Endothelial cell of umbilical vein (primary cell): ENCODE measurements at places on chromosomes 2 and 18. TPM values are rescaled to one million over a fixed set of nuclear protein-coding genes. Genes with fewer than 3 reads are reported as not detected.

The MAPK4 gene
- total RNA-seq = not detected in 2 replicates

The SYT4 gene
- not detected in 2 replicates for total RNA-seq

The NTSR2 gene
- not detected in 2 replicates for total RNA-seq

The L3MBTL4 gene
- 0.18 and 0.80 TPM in 2 replicates for total RNA-seq

The CHRNG gene
- not detected in 2 replicates for total RNA-seq

The ASB3 gene
- total RNA-seq = 14.2 and 20.5 TPM in 2 replicates

The ERBB4 gene
- 0.27 and 0.74 TPM in 2 replicates for total RNA-seq

The DRC1 gene
- total RNA-seq = 0.21 and 0.44 TPM in 2 replicates

The OTOF gene
- total RNA-seq = 0.16 and 0.22 TPM in 2 replicates

DNA sequence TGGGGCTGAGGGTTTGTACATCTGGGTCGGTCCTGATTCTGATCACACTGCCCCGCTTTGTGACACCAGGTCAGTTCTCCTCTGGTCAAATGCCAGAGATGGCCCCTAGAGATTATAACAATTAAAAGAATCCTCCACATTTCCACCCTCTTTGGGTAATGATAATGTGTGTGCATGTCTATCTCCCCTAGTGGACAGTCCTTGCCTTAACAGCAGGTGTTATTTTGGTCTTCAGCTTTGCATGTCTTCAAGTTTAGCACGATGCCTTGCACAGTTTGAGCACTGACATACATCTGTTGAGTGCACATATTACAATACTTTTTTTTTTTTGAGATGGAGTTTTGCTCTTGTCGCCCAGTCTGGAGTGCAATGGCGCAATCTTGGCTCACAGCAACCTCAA, 25.7 kb upstream of the COX7A2L start:
- no peak for DNase-seq

DNA sequence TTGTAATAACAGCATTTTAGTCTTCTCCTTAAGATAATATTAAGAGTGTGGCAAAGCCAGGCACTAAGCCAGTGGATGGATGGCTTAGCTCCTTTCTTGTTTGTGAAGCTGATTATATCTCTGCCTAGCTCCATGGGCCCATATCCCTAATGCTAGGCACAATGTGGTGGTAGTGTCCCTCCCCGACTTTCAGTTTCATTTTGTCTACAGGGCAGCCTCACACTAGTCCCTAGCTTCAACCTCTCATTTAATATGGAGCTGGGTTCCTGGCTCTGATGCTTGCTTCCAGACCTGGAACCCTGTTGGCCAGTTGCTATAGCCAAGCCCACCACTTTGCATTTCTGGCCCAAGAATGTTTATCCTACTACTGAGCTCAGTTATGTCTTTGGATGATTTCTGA, 437.0 kb upstream of the MEIS1 start:
- DNase-seq = no peak

DNA sequence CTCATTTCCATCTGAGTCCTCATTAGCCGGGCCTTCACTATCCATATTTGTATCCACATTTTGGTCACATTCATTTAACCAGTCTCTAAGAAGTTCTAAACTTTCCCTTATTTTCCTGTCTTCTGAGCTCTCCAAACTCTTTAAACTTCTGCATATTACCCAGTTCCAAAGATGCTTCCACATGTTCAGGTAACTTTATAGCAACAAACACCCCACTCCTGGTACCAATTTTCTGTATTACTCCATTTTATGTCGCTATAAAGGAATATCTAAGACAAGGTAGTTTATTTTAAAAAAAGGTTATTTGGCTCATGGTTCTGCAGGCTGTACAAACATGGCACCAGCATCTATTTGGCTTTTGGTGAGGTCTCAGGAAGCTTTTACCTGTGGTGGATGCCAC, 38.8 kb upstream of the AGFG1 start:
- no peak for DNase-seq

GRCh38 chr2:60880643-60881046, 729 bp upstream of the REL start:
- DNase-seq = no peak

GRCh38 chr2:157052685-157053224, 204.8 kb upstream of the GALNT5 start:
- DNase-seq = peak; percentile 59

DNA sequence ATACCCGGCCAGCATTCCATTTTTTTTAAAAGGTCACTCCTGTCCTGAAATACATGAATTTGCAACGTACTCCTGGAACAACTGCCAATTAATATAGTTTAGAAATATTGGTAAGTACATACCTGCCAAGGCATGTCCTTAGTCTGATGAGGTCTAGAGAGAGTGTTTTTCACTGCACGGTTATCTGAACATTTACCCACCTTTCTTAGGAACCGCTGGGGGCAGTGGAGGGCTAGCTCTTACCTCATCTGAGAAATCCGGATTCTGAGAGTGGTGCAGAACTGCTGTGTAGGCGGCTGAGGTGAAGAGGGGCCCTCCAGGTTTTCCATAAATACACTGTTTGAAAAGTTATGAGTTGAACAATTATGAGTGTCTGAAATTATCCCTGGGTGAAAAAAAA, 133.1 kb upstream of the CCDC195 start:
- no peak for DNase-seq

DNA sequence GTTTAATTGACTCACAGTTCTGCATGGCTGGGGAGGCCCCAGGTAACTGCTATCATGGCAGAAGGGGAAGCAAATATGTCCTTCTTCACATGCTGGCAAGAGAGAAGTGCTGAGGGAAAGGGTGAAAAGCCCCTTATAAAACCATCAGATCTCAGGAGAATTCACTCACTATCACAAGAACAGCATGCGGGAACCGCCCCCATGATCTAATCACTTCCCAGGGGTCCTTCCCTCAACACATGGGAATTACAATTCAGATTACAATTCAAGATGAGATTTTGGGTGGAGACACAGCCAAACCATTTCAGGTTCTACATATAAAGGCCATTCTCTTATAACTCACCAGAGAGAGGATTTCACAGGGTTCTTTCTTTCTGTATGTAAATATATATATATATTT, 62.9 kb downstream of the VRK2 start:
- DNase-seq = no peak

DNA sequence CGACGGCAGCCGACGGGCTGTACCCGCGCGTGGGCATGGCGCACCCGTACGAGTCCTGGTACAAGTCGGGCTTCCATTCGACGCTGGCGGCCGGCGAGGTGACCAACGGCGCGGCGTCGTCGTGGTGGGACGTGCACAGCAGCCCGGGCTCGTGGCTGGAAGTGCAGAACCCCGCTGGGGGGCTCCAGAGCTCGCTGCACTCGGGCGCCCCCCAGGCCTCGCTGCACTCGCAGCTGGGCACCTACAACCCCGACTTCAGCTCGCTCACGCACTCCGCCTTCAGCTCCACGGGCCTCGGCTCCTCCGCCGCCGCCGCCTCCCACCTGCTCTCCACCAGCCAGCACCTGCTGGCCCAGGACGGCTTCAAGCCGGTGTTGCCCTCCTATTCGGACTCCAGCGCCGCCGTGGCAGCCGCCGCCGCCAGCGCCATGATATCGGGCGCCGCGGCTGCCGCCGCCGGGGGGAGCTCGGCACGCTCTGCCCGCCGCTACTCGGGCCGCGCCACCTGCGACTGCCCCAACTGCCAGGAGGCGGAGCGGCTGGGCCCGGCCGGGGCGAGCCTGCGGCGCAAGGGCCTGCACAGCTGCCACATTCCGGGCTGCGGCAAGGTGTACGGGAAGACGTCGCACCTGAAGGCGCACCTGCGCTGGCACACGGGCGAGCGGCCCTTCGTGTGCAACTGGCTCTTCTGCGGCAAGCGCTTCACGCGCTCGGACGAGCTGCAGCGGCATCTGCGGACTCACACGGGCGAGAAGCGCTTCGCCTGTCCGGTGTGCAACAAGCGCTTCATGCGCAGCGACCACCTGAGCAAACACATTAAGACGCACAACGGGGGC, 2.0 kb downstream of the SP9 start:
- peak; percentile 31 for DNase-seq

DNA sequence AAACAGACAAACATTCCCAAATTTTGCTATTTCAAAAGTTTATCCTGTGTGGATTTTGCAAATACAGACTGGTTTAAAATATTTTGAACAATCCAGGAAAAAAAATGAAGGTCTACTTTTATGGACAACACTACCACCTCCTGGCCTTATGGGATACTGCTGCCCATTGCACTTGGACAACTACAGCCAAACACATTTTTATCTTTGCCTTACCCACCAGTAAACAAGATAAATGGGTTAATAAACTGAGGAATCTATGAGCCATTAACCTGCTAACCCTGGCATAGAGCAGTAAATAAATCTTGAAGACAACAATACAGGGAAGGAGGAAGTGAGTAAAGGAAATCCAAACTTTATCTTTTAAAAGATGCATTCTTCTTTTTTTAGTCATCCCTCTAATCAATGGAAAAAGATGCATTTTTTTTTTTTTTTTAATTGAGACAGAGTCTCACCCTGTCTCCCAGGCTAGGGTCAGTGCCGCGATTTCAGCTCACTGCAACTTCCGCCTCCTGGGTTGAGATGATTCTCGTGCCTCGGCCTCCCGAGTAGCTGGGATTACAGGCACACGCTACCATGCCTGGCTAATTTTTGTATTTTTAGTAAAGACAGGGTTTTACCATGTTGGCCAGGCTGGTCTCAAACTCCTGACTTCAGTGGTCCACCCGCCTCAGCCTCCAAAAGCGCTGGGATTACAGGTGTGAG, 2.1 kb upstream of the SPIRE1 start:
- peak; percentile 93 for DNase-seq

GRCh38 chr2:29946505-29946904, 25.1 kb upstream of the ALK start:
- no peak for DNase-seq

- DNase-seq = no peak
Measured at GRCh38 chr2:119724656-119725485, 34.9 kb upstream of the PTPN4 start.
